Posterior vena cava (tissue), 2 donors: ENCODE measurements at places on chromosomes 13 and 19. TPM values are rescaled to one million over a fixed set of nuclear protein-coding genes. Genes with fewer than 3 reads are reported as not detected.

The ZNF329 gene
- 8.9 TPM for total RNA-seq

The FFAR1 gene
- not detected for total RNA-seq

The TMPRSS9 gene
- total RNA-seq, result not detected

The MEIOSIN gene
- not detected for total RNA-seq

The ANGPTL4 gene
- 95.3 TPM for total RNA-seq

The ANKLE1 gene
- total RNA-seq, result 0.14 TPM

The MAMSTR gene
- total RNA-seq, result 1.1 TPM

The ICAM1 gene
- total RNA-seq, result 21.0 TPM

The FAM216B gene
- total RNA-seq, result not detected

The KIR2DL1 gene
- 0.23 TPM for total RNA-seq

The ERFL gene
- 0.38 TPM for total RNA-seq

The ZNF793 gene
- 6.0 TPM for total RNA-seq

The NKPD1 gene
- not detected for total RNA-seq

The ATXN8OS gene
- total RNA-seq, result not detected

The CEACAM5 gene
- not detected for total RNA-seq

The ZNF766 gene
- 15.6 TPM for total RNA-seq

The TUBA3C gene
- not detected for total RNA-seq

The TEX26 gene
- 0.56 TPM for total RNA-seq

The RNF225 gene
- not detected for total RNA-seq

The PAK4 gene
- total RNA-seq, result 17.3 TPM

The CYP4F22 gene
- not detected for total RNA-seq

The TMEM190 gene
- not detected for total RNA-seq

The KIR2DL4 gene
- total RNA-seq, result 0.37 TPM

The ZNF83 gene
- total RNA-seq, result 44.6 TPM
